AG08396 (cell line): ENCODE measurements at places on chromosomes 1 and 21.
A peak's percentile ranks its signal among the peaks of the same experiment; 100 is the strongest.

GRCh38 chr1:209889077-209889418 is 49.0 kb upstream of the SYT14 start:
- no peak for DNase-seq

DNA sequence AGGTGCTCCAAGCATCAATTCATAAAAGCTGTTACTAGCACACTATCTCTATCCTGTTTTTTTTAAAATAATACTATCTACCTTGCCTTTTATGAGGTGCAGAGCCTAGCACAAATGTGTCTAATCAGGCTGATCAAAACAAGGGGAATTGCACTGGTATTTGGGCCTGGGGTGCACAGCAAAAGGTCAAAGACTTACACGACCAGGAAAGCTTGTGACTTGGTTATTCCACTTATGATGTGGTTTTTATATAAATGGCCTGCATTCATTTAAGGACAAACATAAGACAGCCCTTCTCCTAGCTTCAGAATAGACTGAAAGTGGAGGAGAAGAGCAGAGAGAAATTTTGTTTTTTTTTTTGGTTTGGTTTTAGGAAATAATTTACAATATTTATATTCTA is 98.4 kb upstream of the SGIP1 start:
- no peak for DNase-seq

GRCh38 chr1:245039196-245039595 is 115.6 kb upstream of the KIF26B start:
- DNase-seq = no peak

GRCh38 chr1:232074265-232074664 is 447.7 kb downstream of the DISC1 start:
- no peak for DNase-seq

GRCh38 chr1:187645651-187646050 is 816.9 kb downstream of the PLA2G4A start:
- DNase-seq = no peak

GRCh38 chr1:77120950-77121349 is 98.3 kb downstream of the PIGK start:
- no peak for DNase-seq

GRCh38 chr1:206508956-206509355 is 1.6 kb downstream of the RASSF5 start:
- peak; percentile 76 for DNase-seq

DNA sequence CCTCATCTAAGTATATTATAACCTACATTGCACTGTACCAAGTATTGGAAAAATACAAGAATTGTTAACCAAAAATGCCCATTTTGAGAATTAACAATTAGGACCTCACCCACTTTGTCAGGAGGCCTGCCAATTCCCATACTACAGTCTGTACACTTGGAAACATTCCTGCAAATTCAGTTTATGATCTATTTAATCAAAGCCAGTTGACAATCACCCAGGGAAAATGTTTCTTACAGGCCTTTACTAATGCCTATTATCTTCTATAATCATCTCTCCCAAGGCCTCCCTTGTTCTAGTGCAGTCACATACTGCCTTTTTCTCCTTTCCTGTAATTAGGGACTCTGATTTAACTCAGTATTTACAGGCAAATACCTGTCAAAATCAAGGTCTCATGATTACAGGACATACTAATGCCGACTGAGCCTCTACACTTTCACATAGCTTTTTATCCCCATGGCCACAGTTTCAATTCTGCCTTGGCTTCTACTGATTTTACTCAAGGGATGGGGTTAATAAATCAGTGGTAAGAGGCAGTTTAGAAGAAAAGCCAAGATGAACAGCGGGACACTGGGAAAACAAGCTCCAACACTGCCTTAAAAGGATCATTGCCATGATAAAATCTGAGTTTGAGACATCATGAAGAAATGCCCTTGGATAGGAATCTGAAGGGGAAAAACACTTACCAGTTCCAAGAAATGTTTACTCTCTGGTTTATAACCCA is 338.7 kb downstream of the VAV3 start:
- no peak for DNase-seq

DNA sequence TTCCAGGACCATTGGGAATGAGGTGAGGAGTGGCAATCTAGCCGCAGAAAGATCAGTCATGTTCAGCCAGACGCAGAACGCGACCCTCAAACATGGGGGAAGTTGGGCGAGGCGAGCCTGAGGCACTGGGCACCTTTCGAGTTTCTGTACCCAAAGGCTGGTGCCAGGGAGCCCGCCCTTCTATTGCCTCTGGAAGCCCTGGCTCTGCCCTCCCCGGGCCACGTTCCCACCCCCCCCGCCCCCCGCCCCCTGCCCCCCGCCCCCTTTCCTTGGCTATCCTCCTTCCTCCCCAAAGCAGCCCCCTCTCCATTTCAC is 2.2 kb upstream of the ZBTB7B start:
- DNase-seq = no peak
